Dermis blood vessel endothelial cell (primary cell): ENCODE measurements at places on chromosomes 12 and 14. TPM values are rescaled to one million over a fixed set of nuclear protein-coding genes. Genes with fewer than 3 reads are reported as not detected.

DNA sequence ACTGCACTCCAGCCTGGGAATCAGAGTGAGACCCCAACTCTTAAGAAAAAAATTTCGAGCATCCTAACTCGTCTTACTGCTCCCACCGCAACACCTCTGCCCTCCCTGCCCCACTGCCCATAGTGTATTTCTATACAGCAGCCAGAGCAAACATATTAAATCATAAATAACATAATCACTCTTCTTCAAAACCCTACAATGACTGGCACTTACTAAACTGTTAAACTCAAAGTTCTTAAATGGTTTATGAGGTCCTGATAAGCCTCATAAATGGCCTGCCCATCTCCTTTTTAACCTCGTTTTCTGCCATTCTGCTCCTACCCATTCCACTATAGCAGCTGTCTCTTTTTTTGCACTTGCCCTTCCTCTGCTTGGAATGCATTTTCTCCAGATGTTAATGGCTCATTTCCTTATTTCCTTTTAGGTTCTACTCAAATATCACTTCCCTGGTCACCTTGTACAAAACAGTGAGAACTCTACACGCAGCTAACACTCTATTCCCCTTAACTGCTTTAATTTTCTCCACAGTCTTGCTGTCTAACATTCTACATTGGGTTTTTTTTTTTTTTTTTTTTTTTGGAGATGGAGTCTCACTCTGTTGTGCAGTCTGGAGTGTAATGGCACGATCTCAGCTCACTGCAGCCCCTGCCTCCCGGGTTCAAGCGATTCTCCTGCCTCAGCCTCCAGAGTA is 45.2 kb downstream of the CDK17 start:
- DNase-seq, result no peak

DNA sequence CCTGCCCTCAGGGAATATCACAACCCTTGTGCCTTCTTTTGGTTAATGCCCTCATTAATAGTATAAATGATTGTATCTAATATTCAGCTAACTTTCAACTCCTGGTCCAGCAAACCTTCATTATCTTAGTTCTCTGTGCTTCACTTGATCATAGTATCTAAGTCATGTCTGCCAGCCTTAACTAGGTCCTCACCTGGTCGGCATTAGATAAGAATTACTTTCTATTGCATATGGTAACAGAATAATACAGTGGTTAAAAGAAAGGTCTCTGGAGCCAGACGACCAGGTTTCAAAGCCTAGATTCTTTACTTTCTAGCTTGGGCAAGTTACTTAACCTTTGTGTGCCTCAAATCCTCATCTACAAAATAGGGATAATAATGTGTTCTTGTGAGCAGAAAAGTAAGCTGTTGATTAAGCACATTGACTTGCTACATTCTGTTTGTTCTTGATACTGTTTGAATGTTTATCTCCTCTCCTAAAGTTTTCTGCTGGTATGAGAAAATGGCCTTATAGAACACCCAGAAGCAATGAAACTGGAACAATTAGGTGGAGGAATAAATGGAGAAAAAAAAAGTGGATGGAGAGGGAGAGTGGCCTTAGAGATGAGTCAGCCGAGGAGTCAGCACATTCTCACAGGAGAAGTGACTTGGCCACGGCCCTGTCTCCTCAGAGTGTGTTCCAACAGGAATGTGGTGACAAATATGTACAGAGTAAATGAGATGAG is 176.1 kb downstream of the SLC25A21 start:
- no peak for DNase-seq

GRCh38 chr14:73455294-73455693 is 3.1 kb downstream of the NUMB start:
- DNase-seq, result no peak

GRCh38 chr14:58574623-58575022 is 63.1 kb upstream of the DACT1 start:
- DNase-seq, result no peak

DNA sequence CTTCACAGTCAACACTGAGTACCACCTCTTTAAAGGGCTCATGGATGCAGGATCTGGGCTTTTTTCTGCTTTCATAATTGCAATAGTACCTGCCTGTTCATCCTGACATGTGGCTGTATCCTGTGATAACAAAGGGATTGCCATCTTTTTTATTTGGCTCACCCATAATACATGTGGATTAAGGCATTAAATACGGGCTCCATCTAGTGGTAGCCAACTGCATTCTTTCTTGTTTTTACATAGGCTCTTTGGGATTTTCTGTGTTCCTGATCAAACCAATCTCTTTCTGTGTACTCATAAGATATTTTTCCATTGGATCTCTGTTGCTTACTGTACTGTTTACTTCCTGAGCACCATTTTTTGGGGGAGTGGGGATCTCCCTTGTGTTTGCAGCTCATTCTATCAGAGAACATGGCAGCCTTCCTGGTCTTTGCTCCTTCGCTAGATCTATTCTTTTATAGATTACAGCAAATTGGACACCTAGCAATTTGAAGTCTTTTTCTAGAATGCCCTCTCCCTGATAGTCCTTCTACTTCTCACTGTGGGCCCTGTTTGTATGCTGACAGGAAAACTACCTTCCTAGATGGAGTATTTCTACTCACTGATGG is 723.4 kb upstream of the MDGA2 start:
- peak; percentile 30 for DNase-seq

DNA sequence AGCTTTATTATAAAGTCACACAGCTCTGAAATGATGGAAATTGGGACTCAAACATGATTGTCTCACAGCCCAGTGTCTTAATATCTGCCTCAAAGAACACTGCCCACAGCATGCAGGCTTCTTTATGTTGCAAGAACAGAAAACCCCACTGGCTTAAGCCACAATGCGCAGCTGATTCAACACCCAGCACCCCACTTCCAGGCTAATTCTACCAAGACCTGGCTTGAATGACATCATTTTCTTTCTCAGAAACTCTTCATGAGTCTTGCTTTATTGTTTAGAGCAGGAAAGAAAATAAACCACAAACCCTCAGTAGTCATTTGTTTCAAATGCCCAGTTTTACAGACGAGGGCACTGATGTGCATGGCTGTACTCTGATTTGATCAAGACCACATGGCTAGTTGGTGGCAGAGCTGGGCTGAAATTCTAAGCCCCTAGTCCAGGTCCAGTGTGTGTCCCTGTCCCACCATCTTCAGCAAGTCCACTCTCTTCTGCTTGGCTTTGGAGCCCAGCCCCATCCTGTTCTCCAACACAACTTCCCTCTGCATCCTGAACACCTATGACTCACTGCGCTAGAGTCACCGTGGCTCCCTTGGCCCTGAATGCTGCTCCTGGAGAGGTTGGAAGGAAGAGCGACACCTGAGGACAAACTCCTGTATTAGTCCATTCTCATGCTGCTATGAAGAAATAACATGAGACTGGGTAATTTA is 50.3 kb upstream of the SRSF5 start:
- peak; percentile 97 for DNase-seq

- no peak for DNase-seq
Observed at GRCh38 chr12:8455727-8456360, at the start of gene CLEC6A. Gene CLEC6A, plus strand, starts transcription at chr12:8455962. Its CDS starts 150 bp downstream, at chr12:8456112.

DNA sequence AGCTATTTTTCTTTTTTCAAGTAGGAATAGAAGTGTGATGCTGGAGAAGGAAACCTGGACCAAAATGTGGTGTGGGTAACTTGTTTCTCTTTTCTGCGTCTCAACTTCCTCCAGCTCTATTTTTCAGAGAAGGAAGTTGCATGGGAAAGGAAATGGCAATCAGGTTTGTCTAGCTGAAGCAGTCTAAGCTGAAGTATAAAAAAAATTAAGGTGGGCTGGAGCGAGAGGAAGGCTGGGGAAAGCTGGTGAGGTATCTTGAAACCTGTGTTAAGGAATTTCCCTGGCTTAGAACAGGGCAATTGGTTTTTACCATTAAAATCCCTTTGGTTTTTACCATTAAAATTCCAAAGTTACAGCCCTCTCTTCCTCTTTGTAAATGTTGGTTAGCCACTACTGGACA is 34.2 kb upstream of the NINJ2 start:
- no peak for DNase-seq

- DNase-seq, result peak; percentile 99
Observed at GRCh38 chr12:49322708-49323523, at the start of gene TROAP. Gene TROAP, plus strand, starts transcription at chr12:49323255. Its CDS starts 354 bp downstream, at chr12:49323609.

DNA sequence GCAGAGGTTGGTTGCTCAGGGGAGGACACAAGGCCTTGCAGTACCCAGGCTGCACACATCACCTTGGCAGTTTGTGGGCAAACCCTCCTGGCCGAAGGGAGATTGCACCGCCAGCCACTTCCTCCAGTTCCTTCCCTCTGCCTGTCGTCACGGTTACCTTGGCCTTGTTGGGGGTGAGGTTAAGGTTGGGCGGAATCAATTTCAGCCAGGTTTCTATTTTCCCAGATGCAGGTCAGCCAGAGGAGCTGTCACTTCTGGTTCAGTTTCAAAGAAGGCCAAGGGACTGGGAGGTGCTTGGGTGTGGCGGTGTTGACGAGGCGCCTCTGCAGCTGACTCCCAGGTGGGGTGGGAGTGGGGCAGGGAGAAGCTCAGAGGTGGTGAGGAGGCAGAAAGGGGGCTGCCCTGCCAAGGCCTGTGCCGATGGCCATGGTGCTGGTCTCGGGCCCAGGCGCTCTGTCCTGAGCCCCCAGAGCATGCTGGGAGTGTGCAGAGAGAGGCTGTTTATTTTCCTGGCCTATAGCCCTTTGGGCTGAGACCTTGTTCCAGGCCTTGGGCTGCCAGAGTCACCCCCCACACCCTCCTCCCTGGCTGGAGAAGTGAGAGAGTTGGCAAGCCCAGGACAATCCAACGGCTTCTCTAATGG is 31.4 kb downstream of the JDP2 start:
- no peak for DNase-seq

GRCh38 chr14:103904493-103905107 is 23.7 kb upstream of the TDRD9 start:
- DNase-seq, result peak; percentile 34

- no peak for DNase-seq
Observed at GRCh38 chr14:94019329-94019728, 6.8 kb upstream of the OTUB2 start.

- peak; percentile 99 for DNase-seq
Observed at GRCh38 chr12:62785941-62786559, 148.9 kb downstream of the PPM1H start.

DNA sequence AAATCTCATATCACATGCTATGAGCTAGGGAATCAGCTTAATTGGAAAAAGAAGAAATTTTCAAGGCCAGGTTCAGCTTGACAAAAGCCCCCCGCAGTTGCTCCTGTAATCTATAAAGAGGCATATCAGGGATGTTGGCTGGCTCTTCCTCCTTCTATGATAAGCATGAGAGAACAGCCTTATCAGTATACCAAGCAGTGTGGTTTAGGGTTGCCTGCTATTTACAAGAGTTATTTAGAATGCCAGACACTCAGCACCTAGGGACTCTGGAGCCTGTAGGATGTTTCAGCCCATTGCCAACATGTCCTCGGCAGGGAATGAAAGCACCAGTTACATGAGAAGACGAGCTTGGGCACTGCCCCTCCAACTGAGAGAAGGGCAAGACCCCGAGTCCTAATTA is 89.5 kb upstream of the TMPO start:
- no peak for DNase-seq

DNA sequence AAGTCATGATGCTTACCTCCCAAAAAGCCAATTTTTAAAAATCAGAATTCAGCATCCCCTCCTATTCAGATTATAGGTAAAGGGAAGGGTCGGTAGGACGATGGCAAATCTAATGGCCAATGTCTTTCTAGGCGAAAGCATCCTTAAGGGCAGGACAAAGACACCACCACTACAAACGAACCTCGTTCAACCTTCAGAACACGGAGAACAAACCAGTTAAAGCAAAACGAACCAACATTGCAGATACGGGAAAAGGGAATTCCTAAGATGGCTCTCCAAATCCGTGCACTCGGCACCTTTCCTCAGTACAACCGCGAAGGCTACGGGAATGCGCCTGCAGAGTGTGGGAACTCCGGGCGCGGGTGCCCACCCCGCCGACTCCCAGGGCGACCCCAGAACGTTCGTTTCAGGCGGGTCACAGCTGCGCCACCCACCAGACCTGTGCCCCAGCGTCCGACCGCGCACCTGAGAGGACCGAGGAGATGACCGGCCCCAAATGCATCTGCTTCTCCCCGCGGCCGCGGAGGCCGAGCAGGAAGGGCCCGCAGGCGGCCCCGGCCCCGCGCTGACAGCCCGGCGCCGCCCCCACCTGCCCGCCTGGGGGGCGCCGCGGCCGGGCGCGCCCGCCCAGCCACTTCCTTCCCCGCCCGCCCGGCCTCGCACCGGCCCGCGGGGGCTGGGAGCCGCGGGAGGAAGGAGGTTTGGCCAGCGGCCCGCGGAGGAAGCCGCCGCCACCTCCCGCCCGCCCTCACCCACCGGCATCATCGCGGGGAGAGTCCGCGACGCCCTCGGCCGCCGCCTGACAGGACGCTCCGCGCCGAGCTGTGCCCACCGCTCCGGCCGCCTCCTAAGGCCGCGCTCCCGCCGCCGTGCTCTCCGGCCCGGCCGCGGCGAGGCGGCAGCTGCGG is 578 bp downstream of the PPP1R13B start:
- DNase-seq, result peak; percentile 54

GRCh38 chr14:102421411-102422057 is 58.8 kb downstream of the TECPR2 start:
- DNase-seq, result no peak

The DHH gene
- total RNA-seq, result 1.2 and 3.7 TPM in 2 replicates

The KLRC3 gene
- total RNA-seq, result not detected in 2 replicates
